ENCODE measurements at places on chromosomes 2 and 18.
A peak's percentile ranks its signal among the peaks of the same experiment; 100 is the strongest.

DNA sequence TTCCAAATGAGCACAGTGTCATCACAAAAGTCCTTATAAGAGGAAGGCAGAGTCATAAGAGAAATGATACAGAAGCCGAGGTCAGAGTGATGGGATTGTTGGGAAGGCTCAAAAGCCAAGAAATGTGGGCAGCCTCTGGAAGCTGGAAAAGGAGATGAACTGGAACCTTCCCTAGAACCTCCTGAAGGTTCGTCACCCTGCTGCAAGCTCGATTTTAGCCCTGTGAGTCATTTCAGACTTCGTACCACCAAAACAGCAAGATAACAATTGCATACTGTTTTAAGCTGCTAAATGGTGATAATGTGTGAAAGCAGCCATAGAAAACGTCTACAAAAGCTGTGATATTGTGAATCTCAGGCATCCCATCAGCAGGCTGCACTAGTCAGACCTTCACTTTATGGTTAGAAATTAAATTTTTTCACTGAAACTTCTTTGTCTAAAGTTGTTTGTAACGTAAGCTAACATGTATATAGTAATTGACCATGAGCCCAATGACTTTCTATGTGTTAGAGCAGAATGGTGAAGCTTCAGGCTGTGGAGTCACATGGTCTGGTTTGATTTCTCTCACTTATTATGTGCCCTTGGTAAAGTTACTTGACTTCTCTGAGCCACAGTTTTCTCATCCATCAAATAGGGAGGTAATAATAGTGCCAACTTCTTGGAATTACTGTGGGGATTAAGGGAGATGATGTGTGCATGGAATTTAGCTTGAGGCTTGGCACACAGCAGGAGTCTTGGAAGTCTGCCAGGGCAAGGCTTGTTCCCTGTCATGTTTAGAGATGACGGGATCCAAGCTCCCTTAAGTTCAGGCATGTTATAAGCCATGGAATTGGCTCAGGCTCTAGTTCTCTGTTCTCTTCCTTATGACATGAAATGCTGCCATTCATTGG, 132.0 kb upstream of the CCDC195 start:
- DNase-seq, result no peak
- H3K27me3 ChIP-seq, result no peaks in the 10 kb centered on the region
- H3K4me3 ChIP-seq, result no peak overlapping the region
- no peak overlapping the region for H3K27ac ChIP-seq
- H3K36me3 ChIP-seq, result peaks cover 49% of the 10 kb centered on the region

DNA sequence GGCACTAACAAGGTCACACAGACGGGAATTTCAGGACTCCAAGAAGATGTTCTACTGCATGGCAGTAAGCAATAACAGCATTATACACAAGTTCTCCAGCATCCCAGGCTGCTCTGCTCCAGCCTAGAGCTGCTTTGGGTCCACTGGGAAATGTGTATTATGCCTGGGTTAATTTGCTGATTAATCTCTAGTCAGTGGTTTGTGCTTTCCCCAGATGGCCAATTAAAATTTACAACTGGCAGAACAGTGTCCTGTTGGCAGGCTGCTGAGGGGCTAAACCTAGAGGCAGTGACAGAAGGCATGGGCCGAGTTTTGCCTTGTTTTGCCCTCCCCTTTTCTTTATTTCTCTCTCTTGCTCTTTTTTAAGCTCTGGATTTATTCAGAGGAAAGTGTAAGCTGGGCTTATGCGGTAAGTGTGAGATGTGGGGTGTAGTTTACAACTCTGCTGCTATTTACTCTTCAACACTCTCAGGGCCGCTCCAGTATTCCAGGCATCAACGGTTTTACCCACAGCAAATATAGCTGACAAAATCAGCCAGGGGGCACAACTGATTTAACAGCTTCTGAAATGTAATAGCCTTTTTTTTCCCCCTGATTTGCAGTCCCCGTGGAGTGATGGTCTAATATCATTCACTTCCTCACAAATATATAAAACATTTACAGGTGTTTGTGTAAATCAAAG, 348.0 kb downstream of the GPD2 start:
- no peaks in the 10 kb centered on the region for H3K27me3 ChIP-seq
- no peaks in the 10 kb centered on the region for H3K4me1 ChIP-seq
- no peak overlapping the region for H3K27ac ChIP-seq
- no peak for DNase-seq
- H3K36me3 ChIP-seq, result no peaks in the 10 kb centered on the region
- no peak overlapping the region for H3K4me3 ChIP-seq

GRCh38 chr2:75892490-75892889, 181.8 kb upstream of the GCFC2 start:
- no peaks in the 10 kb centered on the region for H3K36me3 ChIP-seq
- no peaks in the 10 kb centered on the region for H3K27me3 ChIP-seq
- no peak overlapping the region for H3K4me3 ChIP-seq
- H3K4me1 ChIP-seq, result no peaks in the 10 kb centered on the region

DNA sequence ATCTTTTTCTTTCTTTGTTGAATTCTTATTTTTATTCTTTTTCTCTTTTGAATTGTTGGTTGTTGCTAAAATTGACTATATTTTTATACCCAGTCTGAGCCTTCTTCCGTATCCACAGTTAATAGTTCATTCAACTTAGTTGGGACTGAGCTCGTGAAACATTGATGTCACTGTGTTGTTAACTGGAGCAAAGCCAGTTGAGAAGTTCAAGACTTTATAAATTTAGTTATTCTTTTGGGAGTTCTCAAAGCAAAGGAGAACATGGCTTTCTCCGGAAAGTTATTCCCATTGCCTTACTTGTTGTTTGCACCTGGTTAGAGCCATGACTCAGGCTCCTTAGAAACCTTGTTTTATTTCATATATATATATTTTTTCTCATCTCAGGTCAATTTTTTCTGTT, 8.8 kb downstream of the CTLA4 start:
- DNase-seq, result no peak
- no peak overlapping the region for H3K4me3 ChIP-seq
- no peaks in the 10 kb centered on the region for H3K36me3 ChIP-seq
- H3K27ac ChIP-seq, result no peak overlapping the region
- H3K4me1 ChIP-seq, result no peaks in the 10 kb centered on the region

GRCh38 chr18:56565046-56565445, 73.3 kb downstream of the TXNL1 start:
- DNase-seq, result no peak
- H3K4me3 ChIP-seq, result no peak overlapping the region
- no peaks in the 10 kb centered on the region for H3K27me3 ChIP-seq
- H3K27ac ChIP-seq, result no peak overlapping the region

- H3K4me3 ChIP-seq, result no peak overlapping the region
- H3K36me3 ChIP-seq, result peaks cover 9% of the 10 kb centered on the region
- no peak for DNase-seq
- H3K27me3 ChIP-seq, result no peaks in the 10 kb centered on the region
- no peak overlapping the region for H3K27ac ChIP-seq
- no peaks in the 10 kb centered on the region for H3K4me1 ChIP-seq
These were observed 30.4 kb downstream of the HYCC2 start for GRCh38 chr2:201040867-201041628.

DNA sequence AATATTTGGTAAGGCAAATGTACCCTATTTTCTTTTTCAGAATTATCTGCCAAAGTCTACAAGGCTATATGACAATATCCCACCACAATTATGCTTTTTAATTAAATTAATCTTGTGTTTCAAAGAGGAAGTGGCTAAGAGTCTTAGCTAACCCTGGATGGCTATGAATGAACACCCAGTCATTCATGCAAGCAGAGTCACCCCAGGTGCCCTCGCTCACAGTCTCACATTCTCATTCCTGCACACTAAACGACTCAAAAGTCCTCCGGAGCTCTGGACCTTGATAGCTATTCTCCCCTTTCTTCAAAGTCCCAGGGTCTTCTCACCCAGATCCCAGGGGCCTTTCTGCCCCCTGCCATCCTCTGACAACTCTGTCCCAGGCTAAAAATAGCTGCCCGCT, 42.1 kb upstream of the MRPL19 start:
- H3K36me3 ChIP-seq, result no peaks in the 10 kb centered on the region
- H3K4me1 ChIP-seq, result peaks cover 15% of the 10 kb centered on the region
- no peak for DNase-seq
- peaks cover 11% of the 10 kb centered on the region for H3K27me3 ChIP-seq
- no peak overlapping the region for H3K27ac ChIP-seq

GRCh38 chr18:43680096-43680495, 402.8 kb upstream of the SYT4 start:
- no peak overlapping the region for H3K27ac ChIP-seq
- H3K27me3 ChIP-seq, result no peaks in the 10 kb centered on the region
- no peaks in the 10 kb centered on the region for H3K36me3 ChIP-seq
- H3K4me1 ChIP-seq, result no peaks in the 10 kb centered on the region
- H3K4me3 ChIP-seq, result no peak overlapping the region

- no peaks in the 10 kb centered on the region for H3K36me3 ChIP-seq
- no peak overlapping the region for H3K4me3 ChIP-seq
- no peak overlapping the region for H3K27ac ChIP-seq
- no peaks in the 10 kb centered on the region for H3K27me3 ChIP-seq
- no peaks in the 10 kb centered on the region for H3K4me1 ChIP-seq
These were observed 182.3 kb upstream of the ST6GAL2 start for GRCh38 chr2:107068069-107068916.

GRCh38 chr2:215141706-215142105, 3.3 kb upstream of the ABCA12 start:
- H3K27me3 ChIP-seq, result no peaks in the 10 kb centered on the region
- no peak for DNase-seq
- H3K4me1 ChIP-seq, result no peaks in the 10 kb centered on the region
- no peak overlapping the region for H3K4me3 ChIP-seq

- no peak for DNase-seq
- H3K4me1 ChIP-seq, result no peaks in the 10 kb centered on the region
- no peaks in the 10 kb centered on the region for H3K36me3 ChIP-seq
- H3K27me3 ChIP-seq, result no peaks in the 10 kb centered on the region
- H3K27ac ChIP-seq, result no peak overlapping the region
These were observed 158.4 kb downstream of the ATP9B start for GRCh38 chr18:79227621-79228020.

DNA sequence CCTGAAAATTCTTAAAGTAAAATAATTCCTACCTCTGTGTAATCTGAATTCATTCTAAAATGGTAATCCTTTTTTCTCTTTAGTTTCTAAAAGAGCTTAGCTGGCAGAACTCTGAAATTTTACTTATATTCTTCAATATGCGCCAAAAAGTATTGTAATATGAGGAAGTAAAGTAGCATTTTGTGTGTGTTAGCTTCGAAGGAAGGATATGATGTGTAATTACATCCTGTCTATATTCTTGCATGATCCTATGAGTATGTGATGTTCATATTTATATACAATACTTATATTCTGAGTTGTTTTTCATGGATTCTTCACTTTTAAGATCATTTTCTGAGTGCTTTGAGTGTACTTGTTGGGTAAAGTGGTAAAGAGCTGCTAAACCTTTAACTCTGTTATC, 402.9 kb upstream of the PKDCC start:
- no peak overlapping the region for H3K27ac ChIP-seq
- H3K36me3 ChIP-seq, result no peaks in the 10 kb centered on the region
- no peaks in the 10 kb centered on the region for H3K4me1 ChIP-seq
- H3K4me3 ChIP-seq, result no peak overlapping the region

DNA sequence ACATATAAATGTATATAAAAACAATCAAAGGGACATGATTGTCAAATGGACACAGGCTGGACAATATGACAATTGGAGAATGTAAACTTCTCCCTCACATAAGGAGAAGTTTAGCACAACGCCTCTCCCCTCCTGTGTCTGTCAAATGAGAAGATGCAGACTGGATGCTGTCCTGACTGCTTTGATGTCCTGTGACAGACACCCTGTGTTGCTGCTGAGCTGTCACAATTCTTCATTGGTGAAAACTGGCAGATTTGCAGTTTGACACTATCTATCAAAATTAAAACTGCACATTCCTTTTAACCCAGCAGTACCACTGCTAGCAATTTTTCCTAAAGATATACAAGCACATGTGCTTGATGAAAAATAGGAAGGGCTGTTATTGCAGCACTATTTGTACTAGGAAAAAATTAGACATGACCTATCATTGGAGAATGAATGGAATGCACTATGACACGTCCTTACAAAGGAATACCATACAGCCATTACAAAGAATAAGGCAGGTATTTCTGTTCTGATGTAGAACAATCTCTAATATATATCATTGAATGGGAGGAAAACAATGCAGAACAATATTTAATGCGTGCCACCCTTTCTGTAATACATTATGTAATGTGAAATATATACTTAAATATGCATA, 12.4 kb downstream of the DPYSL5 start:
- no peaks in the 10 kb centered on the region for H3K36me3 ChIP-seq
- peaks cover 24% of the 10 kb centered on the region for H3K27me3 ChIP-seq
- no peak for DNase-seq
- no peaks in the 10 kb centered on the region for H3K4me1 ChIP-seq
- H3K27ac ChIP-seq, result no peak overlapping the region

- H3K4me3 ChIP-seq, result no peak overlapping the region
- no peak for DNase-seq
- H3K27ac ChIP-seq, result no peak overlapping the region
- H3K27me3 ChIP-seq, result no peaks in the 10 kb centered on the region
- peaks cover 13% of the 10 kb centered on the region for H3K36me3 ChIP-seq
- no peaks in the 10 kb centered on the region for H3K4me1 ChIP-seq
These were observed 91.7 kb downstream of the AGPS start for GRCh38 chr2:177484180-177484795.

GRCh38 chr2:171803757-171804156, 90.3 kb downstream of the SLC25A12 start:
- H3K27ac ChIP-seq, result no peak overlapping the region
- H3K36me3 ChIP-seq, result peaks cover 10% of the 10 kb centered on the region
- H3K27me3 ChIP-seq, result no peaks in the 10 kb centered on the region
- DNase-seq, result no peak

- DNase-seq, result no peak
- peaks cover 8% of the 10 kb centered on the region for H3K4me1 ChIP-seq
- H3K27ac ChIP-seq, result no peak overlapping the region
- no peaks in the 10 kb centered on the region for H3K36me3 ChIP-seq
- no peaks in the 10 kb centered on the region for H3K27me3 ChIP-seq
- no peak overlapping the region for H3K4me3 ChIP-seq
These were observed 98.9 kb upstream of the GLS start for GRCh38 chr2:190781604-190782198.

DNA sequence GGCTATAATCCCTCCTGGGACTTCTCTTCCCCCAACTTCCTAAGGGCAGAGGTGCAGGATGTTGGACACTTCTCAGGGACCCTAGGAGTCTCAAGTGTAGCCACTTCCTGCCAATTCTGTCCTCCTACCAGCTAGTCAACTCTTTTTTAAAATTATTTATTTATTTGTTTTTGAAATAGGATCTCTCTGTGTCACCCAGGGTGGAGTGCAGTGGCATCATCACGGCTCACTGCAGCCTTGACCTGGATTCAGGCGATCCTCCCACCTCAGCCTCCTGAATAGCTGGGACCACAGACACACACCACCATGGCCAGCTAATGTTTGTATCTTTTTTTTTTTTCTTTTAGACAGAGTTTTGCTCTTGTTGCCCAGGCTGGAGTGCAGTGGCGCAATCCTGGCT, 11.5 kb downstream of the SFTPB start:
- H3K36me3 ChIP-seq, result peaks cover 25% of the 10 kb centered on the region
- H3K27ac ChIP-seq, result peak overlapping the region; percentile 47
- H3K4me1 ChIP-seq, result peaks cover 23% of the 10 kb centered on the region
- DNase-seq, result no peak
- H3K4me3 ChIP-seq, result no peak overlapping the region
